HCT116 (cell line): ENCODE measurements at places on chromosomes 11 and 22.

GRCh38 chr11:21866781-21867180 lies 326.1 kb upstream of the ANO5 start:
- DNase-seq: no peak

DNA sequence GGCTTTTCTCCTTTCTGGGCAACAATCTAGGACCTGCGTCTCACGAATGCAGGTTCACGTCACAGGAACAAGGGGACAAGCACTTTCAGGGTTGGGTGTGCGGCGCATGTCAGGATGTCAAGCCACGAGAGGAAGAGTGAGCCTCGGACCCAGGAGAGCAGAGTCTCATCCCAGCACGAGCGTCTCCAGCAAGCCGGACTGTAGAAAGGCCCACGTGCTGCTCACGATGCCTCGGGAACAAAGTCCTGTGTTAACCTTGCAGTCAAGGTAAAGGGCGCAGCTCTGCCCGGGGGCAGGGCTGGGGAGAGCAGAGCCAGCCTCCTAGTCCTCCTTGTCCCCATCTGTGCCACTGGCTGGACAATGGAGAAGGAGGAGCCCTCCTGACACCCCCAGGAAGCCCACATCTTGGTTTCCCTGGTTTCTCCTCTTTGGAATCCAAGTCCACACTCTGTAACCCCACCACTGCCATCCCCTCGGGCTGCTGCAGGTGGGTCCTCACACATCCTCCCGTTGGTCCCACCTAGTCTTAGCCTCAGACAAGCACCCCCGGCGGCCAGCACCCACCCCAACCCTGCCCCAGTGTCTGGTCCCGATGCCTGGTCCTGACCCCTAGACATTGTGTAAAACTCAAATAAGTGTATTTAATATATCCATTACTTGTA lies 63.4 kb downstream of the CELSR1 start:
- DNase-seq: no peak

DNA sequence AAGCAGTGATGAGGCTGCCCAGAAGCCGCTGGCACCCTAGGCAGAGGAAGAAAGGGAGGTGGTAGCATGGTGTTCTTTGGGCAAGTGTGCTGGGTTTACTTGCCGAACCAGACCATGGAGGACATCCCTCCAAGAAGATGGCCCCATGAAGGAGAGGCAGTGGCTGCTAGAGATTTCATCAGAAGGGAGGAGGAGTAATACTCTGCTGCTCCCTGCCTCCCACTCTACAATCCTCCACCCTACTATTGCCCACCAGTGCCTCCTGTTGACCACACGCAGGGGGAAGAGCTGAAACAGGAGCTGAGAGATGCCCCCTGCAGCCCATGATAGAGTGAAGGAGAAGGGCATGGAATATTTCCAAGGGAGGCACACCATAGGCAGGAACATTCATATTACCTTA lies 51.0 kb upstream of the PRSS23 start:
- no peak for DNase-seq

DNA sequence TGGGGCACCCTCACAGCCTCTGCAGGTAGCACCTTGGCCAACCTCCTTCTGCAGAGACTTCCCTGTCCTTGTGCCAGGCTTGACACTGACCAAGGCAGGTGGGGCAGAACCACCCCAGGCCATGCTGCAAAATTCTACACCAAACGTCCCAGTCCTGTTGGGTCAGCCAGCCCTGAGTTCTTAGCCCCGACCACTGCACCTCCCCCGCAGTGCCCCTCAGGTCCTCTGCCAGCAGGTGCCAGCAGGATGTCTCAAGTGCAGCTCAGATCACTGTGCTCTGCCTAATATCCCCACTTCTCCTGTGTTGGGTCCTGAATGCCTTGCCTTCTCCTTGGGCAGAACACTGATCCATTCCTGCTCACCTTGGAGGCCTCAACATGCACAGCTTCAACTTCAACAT lies 999.7 kb downstream of the TBC1D22A start:
- DNase-seq: no peak

GRCh38 chr11:93741882-93742226 lies 382 bp downstream of the C11orf54 start:
- no peak for DNase-seq

GRCh38 chr22:50032941-50033601 lies 20.5 kb upstream of the IL17REL start:
- no peak for DNase-seq

GRCh38 chr11:127385071-127385470 lies 384.5 kb upstream of the KIRREL3 start:
- no peak for DNase-seq

DNA sequence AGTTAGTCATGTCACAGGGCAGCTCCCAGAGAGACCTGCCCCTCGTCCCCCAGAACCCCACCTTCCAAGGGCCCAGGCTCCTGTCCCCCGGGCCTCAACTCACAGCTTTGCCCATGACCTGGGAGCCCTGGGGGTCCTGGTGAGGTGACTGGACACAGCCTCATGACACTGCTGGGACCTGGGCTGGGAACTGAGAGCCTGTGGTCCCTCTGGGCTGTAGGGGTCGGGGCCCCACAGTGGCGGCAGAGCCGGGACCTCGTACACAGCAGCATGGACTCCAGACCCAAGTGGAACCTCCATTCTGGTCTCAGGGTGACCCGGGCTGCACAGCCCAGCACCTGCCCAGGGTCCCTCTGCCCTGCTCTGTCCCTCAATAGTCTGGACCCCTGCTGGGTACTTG lies 6.9 kb downstream of the APOBEC3A start:
- no peak for DNase-seq

DNA sequence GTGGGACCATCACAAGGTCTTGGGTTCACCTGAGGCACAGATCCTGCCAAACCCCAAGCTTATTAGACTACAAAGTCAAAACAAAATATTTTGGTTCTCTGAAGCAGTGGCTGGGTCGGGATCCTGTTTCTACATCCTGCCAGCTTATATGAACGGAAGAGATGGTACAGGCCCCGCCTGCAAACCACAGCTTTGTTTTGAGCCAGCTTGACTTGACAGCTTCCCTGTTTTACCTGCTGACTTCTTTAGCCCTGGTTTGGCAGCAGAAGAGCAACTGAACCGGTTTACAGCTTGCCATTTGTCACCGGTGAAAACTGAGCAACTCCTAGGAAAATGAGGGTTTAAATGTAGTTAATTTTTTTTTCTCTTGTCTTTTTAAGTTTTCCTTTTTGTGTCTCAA lies 11.4 kb downstream of the PACS1 start:
- no peak for DNase-seq

GRCh38 chr11:70126494-70126893 lies 48.4 kb downstream of the ANO1 start:
- no peak for DNase-seq

DNA sequence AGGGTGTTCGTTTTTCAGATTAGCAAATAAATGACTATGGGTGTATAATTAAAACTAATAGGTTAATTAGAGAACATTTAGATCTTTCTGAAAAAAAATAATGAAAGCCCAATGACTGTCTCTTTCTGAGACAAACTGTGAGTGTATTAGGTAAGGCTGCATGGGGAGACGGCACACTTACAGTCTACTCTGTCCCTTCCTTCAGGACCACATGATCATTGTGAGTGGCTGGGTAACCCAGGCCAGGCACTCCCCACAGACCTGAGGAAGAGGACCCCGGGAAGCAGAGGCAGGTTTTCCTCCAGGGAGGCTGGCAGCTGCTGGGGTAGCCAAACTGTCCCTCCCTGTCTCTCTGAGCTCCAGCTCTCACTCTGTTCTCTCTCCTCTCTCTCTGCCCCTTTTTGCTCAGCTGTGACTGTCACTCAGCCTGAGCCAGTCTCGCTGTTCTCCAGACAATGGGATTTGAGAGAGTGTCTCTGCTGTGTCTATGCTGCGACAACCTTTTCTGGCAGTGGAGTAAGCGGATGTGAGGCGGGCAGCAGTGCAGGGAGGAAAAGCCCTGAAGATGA lies 83.1 kb upstream of the NCAM1 start:
- no peak for DNase-seq

DNA sequence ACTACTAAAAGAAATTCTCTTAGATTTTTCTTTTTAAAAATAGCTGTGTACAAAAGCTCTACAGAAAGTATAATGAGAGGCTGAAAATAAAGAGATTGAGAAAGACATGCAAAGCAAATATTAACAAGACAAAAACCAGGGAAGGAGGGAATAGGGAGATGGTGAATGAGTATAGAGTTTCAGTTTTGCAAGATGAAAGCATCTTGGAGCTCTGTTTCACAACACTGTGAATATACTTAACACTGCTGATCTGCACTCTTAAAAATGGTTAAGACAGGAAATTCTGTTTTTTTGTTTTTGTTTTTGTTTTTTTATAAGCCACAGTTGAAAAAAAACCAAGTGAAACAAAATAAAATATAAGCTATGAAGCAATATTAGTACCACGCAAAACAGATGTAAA lies 5.5 kb downstream of the TMEM218 start:
- no peak for DNase-seq

GRCh38 chr22:20223421-20224255 lies 44.5 kb downstream of the RTN4R start:
- DNase-seq: no peak

DNA sequence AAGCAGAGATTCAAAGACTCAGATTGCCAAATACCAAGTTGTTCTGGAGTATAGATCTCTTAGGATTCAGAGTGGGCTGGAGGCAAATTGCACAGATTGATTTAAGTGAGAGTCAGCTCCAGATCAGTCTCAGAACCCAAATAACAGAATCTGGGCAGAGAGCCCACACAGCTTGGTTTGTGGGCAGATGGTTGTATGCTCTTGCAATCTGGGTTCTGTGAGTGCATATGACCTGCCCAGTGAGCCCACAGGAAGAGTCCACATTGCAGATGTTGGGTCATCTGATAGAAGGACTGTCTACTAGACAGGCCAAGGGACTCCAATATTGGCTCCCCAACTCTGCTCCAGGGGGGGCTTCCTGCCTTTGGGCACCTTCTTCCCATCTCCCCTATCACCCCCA lies 65.9 kb downstream of the ADAMTS15 start:
- no peak for DNase-seq

- DNase-seq: no peak
Observed at GRCh38 chr11:9251311-9251710, 13.8 kb downstream of the DENND5A start.

- no peak for DNase-seq
Observed at GRCh38 chr22:46058591-46059519, 81.9 kb upstream of the WNT7B start.

- DNase-seq: no peak
Observed at GRCh38 chr22:37639070-37639760, at the start of gene SH3BP1. TSS of gene SH3BP1 (plus strand) at chr22:37639669. CDS start at chr22:37639788, 119 bp downstream.

GRCh38 chr22:27512283-27512761 lies 289.2 kb downstream of the MN1 start:
- DNase-seq: no peak

DNA sequence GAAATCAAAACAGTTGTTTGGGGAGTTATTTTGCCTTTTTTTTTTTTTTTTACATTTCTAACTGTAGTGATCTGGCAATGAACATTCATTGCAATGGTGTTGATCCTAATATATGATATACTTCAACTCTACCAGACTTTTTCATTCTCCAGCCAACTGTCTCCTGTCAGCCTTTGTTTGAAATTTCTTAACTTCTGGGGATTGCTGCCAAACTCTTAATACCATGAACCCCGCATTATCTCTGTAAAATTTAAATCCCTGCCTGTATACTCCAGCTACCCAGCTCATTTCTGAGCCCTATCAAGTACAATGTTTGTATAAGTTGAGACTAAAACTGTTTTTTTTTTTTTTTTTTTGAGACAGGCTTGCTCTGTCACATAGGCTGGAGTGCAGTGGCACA lies 280.7 kb downstream of the TTC28 start:
- no peak for DNase-seq

DNA sequence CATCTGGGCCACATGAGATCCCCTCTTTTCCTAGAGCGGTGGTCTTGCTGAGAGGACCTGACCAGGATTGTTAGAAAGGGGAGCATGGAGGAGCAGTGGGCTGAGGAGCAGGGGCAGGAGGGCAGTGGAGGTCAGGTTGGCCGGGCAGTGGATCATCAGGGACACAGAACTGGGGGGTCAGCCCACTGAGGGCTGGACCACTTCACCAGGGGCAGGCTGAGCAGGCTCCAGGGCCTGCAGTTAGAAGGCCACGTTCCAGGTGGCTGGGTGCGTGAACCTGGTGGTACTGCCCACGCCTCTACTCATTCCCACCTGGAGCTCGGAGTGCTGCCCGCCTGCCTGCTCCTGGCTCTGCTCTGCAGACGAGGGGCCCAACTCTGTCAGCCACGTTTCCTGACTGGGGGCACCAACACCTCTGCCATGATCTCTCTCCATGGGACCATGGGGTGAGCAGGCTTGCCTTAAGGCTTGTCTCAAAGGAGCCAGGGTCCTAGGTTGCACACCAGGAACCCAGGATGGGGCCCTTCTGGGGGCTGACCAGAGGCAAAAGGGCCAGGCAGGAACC lies 9.7 kb downstream of the MRGPRF start:
- no peak for DNase-seq

DNA sequence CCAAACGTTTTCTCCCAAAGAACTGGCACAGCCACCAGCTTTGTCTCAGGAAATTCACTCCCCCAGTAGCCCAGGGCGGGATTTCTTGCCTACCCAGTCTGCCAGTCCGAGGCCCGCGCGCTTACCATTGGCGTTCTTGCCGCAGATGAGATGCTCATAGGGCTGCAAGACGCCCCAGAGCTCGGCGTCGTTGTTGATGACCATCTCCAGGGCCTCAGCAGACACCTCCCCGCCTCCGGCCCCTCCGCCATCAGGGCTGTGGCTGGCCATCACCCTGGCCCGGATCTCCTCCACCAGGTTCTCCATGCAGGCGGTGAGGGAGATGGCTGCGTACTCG lies 1.3 kb downstream of the ABTB2 start:
- no peak for DNase-seq

DNA sequence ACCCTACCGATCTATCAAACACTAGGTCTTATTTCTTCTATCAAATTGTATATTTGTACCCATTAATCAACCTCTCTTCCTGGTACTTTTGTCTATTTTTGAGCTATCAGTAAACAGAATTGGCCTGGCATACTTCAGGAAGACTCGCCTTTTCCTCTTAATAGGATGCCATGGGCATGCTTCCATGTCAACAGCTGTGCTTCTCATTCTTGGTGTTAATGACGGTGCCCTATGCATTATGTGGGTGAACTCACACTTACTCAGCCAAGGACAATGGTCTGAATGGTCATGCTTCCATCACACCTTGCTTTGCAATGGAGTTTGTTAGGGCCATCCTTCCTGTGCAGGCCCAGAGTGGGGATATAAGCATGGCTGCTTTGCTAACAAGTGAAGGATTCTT lies 521.8 kb downstream of the MIAT start:
- no peak for DNase-seq

DNA sequence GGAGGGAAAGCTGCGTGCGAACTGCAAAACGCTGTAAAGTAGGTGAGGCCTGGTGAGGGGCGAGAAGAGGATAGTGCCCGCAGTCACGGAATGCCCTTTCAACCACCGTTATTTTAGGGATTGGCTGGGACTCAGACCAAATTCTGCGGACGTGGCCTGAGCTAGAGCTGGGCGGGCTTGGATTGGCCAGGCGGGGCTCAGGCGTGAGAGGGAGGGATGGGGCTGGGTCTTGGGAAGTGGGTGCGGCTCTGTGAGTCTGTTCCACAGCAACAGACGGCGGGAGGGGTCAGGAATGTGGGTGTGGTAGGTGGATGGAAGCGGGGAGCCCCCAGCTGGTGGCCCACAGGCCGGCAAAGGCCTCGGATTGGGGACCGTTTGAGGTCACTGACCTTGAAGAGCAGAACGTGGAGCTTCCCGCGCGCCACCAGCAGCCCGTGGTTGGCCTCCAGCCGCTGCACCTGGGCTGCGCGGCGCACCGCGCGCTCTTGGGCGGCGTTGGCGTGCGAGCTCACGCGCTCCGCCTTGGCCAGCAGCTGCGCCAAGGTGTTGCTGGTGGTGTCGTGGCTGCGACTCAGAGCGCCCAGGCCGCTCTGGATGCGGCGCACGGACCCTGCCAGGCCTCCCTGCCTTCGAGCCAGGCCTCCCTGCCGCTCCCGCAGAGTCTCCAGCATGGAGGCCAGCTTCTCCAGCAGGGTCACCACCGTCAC lies 444 bp downstream of the CAVIN3 start:
- DNase-seq: peak; percentile 76
